ENCODE measurements at places on chromosomes 11 and 22.

DNA sequence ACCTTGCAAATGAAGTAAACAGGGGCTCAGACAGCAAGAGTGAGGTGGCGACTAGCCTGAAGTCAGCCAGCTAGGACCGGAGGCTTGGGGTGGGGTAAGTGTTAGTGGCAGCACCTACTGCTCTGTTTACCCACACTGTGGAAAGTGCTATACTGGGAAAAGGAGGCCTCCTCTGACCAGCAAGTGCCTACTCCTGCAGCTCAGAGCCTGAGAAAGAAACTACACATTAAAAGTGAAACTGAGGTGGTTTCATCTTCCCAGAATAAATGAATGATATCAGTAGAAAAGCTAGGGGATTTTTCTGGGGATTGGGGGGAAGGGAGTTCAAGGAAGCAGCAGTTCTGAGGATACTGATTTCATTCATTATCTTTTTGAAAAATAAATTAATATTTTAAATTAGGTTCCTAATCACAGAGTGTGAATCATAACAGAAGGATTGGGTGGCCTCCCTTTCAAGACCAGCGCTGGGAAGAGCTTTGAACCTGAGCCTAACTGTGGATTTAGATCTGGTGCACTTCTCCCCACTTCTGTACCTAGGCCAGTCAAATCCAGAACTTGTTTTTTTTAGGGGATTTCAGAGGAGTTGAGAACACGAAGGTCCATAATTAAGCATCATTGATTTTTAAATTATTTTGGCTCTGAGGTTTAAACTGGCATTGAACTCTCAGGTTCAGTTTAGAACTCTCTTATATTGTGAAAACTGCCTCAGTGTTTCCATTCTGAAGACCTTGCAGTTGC, 48.1 kb upstream of the GRAMD1B start:
- DNase-seq: no peak

DNA sequence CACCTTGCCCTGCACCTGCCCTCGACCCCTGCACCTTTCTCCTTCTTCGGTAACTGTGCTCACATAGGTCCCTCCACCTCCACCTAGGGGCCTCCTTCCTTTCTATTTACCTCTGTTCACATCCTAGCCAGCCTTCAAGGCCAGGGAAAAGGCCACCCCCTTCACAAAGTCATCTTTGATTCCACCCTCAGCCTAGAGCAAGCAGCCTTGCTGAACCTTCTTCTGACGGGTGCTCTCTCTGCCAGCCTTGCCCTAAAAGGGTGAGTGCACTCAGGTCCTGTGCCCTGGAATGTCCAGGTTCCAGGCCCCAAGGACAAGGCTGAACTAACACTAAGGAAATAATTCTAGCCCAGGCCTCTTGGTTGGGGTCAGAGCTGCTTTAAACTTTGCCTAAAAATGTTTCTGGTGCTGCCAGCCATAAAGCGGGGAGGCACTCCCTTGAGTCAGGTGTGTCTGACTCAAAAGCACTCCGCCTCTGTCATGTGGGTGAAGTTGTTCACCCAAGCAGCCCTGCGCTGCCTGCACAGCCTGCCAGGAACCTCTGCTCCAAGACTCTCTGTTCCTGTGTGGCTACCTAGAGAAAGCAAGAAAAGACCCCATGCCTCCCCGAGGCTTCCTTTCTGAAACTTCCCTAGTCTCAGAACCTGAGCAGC, 9.2 kb upstream of the FAM83F start:
- no peak for DNase-seq

DNA sequence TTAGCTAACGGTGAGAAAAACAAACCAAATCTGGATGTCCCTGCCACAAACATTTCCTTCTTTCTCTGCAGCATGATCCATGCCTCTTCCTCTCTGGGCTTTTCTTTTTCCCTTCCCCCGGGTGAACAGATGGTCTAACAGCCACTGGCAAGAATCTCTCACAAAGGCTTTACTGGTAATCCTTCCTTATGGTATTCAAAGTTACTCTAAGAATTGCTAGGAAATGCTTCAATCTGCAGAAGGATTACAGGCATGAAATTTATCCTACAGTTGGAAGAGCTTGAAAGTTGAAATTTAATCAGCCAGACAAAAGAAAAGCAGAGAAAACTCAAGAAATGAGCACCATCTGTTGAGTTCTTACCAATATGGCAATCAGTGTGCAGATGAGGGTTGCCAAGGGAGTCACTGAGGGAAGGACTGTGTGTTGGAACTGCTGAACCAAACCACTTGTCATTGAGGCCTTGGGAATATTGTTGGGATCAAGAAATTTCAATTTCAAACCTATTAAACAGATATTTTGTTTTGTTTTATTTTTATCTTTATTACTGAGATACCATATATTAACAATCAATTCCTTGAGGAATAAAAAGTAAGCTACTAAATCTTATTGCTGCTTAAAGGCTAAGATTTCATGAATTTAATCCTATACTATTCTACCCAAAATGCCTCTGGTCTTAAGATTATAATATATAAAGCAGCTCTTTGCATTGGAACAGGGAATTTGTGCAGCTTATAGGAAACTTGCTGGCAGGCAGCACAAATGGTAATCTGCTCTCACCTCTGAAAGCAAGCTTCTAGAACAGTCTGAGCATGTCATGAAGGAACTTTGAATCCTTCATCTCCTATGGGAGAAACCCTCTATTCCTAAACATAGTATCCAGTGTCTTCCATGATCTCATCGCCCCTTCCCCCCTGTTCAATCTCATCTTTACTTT, 29.7 kb upstream of the NDUFC2 start:
- DNase-seq: no peak

GRCh38 chr11:128190312-128190711, 397.0 kb downstream of the ETS1 start:
- peak; percentile 7 for DNase-seq

DNA sequence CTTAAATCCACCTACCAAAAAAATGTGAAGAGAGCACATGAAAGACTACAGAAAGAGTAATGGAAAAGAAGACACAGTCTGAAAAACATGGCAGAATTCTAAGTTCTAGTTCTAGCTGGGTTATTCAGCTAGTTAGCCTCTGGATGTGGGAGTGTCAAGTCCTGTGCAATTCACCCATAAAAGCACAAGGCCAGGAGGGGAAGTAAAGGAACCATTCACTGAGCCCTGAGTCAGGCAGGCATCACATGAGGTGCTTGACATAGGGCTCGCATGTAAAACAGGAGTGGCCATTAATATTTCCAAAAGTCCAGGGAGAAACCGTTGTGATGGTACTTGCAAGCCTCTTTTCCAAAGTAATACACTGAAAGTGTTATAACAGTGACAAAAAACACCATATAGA, 103.7 kb downstream of the GAB2 start:
- no peak for DNase-seq

Measured in activated naive CD4-positive, alpha-beta T cell (primary cell).